ENCODE measurements at places on chromosomes 7 and 10.

DNA sequence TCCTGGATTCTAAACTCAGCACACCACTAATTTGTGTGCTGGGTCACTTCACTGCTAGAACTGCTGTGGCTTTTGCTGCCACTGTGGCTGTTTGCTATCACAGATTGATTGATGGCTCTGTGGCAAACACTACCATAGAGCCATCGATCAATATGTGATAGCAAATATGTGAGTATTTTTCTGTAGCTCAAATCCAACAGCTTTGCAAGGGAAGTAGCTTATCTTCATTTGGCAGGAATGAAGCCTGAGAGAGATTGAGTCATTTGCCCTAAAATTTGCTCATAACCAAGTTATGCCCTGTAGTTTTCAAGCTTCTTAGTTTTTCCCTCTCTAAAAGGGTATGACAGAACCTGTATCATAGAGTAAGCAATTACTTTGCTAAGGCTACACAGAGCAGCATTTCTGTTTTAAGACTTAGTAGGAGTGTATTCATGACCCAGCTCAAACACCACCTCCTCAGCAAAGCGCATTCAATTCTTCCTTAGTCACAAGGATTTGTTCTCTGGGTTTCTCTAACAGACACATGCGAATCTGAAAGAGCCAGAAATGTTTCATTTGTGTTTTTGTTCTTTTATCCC lies 43.1 kb downstream of the MINPP1 start:
- no peak for DNase-seq

DNA sequence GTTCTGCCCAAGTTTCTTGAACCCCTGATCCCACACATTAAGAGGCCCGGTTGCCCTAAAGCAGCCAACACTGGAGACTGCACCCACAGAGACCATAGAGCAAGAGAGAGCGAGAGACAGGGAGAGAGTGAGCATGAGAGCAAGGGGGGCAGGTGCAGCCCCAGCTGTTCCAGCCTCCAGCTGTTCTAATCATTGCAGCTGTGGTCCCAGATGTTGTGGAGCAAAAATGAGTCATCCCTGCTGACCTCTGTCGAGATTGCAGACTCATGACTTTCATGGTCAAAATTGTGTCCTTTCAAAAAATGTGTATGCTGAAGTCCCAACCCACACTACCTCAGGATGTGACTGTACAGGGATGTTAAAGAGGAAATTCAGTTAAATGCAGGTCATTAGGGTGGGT lies 143.9 kb upstream of the FRMD4A start:
- no peak for DNase-seq

GRCh38 chr10:104300002-104300735 lies 31.2 kb downstream of the GSTO2 start:
- DNase-seq = no peak

DNA sequence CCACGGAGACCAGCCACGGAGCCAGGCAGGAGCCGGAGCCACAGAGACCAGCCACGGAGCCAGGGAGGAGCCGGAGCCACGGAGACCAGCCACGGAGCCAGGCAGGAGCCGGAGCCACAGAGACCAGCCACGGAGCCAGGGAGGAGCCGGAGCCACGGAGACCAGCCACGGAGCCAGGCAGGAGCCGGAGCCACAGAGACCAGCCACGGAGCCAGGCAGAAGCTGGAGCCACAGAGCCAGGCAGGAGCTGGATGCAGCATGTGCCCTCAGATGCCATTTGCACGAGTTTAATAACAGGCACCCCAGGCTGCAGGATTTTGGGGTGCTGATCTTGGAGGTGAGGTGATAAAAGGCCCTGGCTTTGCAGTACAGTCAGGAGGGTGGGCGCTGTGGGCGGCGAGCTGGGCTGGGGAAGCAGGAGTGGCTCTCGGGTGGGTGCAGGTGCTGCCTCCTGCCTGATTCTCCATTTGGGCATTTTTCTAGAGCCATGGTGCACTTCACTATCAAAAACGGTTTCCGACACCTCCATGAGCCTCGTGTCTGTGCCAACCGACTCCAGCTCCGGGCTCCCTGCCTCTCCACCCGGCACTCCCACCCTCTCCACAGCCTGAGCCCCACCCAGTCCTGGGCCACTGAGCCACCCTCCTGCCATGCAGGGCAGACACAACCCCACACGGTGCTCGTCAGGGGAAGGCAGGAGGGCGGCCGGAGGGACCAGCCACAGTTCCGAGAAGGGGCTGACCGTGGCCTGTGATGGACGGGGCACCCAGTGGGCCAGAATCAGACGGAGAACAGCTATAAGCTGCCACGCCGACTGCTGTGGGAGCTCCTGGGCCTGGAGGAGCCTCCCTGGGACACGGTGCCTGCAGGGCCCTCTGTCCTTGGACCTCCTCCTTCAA lies 40.8 kb upstream of the NKX6-2 start:
- no peak for DNase-seq

DNA sequence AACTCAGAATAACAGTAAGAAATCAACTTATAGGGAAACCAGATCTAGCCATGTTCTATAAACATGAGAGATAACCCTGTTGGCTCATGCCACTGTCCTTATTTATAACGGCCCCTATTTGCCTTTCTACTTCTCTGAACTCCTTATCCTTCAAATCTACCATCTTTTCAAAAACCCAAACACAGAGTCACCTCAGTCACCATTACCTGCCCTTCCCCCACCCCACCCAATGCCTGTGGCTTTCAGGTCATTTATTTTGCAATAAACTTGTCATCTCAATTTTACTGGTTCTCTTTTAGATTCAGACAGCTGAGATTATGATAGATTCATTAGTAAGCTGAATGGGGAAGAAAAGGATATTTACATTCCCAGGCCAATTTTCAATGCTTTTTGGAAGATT lies 53.6 kb downstream of the KMT2C start:
- DNase-seq = peak; percentile 23

DNA sequence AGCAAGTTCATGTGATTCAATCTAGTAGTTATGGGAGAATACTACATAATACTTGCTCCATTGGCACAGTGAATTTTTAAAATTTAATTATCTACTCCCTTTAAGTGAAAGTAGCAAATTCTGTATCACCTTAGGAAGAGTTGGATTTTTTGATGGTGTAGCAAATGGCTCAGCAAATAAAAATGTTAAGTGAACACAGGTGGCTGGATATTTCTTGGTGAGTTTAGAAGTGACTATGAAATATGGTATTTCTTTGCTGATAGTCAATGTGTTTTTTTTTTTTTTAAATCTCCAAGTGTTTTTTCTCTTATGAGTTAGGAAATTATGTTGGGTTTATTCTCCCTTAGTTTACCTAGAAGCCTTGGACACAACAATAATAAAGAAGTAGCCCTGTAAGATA lies 67.8 kb downstream of the CREM start:
- DNase-seq = no peak

All from activated T-cell treated with anti-CD3 and anti-CD28 coated beads for 48 hours (primary cell).